ENCODE measurements at places on chromosomes 1 and 21. TPM values are rescaled to one million over a fixed set of nuclear protein-coding genes. Genes with fewer than 3 reads are reported as not detected.

IGSF9 gene
- 2.0 TPM for total RNA-seq

RGS13 gene
- total RNA-seq, result not detected

CACNA1S gene
- not detected for total RNA-seq

TENT5C gene
- total RNA-seq, result under 0.01 TPM

C1orf167 gene
- total RNA-seq, result not detected

LCE1F gene
- not detected for total RNA-seq

CYP4A11 gene
- total RNA-seq, result not detected

CAMK1G gene
- total RNA-seq, result not detected

ELAPOR1 gene
- 0.29 TPM for total RNA-seq

RAB7B gene
- not detected for total RNA-seq

ADORA1 gene
- total RNA-seq, result 12.3 TPM

FDPS gene
- total RNA-seq, result 580 TPM

SYT2 gene
- total RNA-seq, result not detected

GRCh38 chr1:26358411-26359384 is 4.8 kb upstream of the CRYBG2 start:
- no peak for DNase-seq

DNA sequence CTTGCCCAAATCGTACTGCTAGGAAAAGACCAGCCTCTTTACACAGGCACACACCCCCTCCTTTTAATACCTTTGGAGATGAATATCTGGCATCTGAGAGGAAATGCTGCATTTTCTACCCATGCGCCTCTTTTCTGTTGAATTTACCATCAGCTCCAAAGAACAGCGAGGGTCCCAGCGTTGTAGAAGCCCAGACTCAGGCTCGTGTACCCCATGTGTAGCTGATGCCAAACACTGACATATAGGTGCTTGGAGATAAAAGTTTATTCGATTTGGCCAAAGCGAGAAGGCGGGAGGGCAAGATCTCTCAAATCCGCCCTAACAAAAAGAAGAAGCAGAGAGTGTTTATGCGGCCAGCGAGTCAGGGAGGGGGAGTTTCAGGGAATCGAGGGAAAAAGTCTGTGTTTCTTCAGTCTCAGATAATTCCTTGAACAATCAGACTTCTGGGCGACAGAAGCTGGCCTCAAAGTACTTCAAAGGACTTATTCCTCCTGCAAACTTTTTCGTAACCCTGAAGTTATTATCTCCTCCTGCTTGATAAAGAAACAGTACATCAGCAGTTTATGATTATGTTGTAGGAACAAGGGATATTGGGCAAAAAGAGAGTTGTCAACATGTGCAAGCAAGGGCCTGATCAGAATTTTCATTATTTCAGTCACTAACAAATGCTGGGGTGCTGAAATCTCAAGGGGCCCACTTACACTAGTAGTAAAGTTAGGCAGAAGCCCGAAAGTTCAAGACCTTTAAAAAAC is 642 bp upstream of the CREG1 start:
- no peak for DNase-seq

DNA sequence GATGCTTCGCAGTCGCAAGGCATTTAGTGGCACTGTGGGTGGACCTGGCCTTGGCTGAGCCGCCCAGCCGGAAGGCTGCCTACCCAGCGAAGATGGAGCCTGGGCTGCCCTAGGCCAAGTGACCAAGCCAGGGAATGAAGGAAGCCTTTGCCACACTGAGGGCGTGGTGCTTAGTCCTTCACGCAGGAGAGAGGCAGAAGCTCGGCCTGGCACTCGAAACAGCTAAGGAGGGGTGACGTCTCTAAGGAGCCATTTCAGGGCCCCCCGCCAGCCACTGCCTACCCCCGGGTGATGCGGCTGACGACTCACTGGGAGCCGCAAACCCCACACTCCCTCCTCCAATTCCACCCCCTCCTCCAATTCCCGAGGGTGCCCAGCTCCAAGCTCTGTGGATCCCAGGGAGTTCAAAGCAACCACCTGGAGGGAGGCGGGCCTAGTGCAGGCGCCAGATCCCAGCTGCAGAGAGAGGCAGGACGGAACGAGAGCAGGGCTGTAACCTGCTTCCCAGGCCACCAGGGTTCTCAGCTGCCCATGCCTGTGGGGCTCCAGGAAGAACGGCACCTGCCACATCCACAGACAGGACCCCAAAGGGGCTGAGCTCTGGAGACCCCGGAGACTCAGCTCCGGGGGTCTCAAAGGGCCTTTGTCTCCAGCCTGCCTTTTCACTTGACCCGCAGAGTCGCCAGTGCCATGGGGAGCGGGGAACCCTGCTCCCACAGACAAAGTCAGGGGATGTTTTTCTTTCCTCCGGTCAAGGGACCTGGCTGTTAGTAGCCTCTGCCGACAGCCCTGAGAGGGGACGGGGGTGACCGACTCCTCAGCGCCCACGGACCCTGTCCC is 75.8 kb downstream of the ARHGEF16 start:
- no peak for DNase-seq

GRCh38 chr1:245001252-245001651 is 136.9 kb upstream of the HNRNPU start:
- no peak for DNase-seq

- DNase-seq, result no peak
Observed at GRCh38 chr1:159079525-159079924, 3.0 kb upstream of the AIM2 start.

GRCh38 chr1:150992626-150993025 is 10.5 kb downstream of the ANXA9 start:
- DNase-seq, result peak; percentile 71

GRCh38 chr21:44337941-44338895 is 972 bp downstream of the CFAP410 start:
- DNase-seq, result no peak

DNA sequence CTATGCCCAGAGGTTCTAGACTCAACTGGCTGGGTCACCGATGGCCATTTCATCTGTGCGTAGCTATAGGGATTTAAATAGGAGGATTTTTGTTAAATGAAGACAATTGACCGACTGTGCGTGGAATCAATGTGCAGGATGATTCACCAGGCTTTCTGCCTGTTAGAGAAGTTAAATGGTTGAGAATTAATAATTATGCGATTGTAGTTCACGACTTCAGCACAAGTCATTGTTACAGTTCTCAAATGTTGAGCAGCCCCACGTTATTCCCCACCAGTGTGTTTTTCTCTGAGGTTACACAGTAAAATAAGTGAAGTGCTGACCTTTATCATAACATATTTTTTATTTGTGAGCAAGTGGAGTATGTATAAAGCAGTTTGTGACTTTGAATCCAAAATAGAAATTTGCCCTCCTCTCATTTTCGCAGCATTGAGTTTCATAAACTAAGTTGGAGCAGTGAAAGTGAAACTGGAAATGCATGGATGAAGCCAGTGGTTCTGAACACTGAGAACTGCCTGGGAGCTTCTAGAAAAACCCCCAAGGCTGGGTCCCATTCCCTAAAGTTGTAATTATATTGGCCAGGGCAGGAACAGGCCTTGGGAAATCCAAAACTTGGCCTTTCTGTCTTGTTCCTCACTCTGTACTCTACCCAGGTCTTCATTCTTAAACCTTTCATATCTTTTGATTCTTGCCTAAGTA is 102.6 kb downstream of the GALNT2 start:
- no peak for DNase-seq

GRCh38 chr1:159880430-159880829 is 18.0 kb upstream of the VSIG8 start:
- no peak for DNase-seq

- DNase-seq, result no peak
Observed at GRCh38 chr1:15733218-15733725, 2.8 kb upstream of the SLC25A34 start.

DNA sequence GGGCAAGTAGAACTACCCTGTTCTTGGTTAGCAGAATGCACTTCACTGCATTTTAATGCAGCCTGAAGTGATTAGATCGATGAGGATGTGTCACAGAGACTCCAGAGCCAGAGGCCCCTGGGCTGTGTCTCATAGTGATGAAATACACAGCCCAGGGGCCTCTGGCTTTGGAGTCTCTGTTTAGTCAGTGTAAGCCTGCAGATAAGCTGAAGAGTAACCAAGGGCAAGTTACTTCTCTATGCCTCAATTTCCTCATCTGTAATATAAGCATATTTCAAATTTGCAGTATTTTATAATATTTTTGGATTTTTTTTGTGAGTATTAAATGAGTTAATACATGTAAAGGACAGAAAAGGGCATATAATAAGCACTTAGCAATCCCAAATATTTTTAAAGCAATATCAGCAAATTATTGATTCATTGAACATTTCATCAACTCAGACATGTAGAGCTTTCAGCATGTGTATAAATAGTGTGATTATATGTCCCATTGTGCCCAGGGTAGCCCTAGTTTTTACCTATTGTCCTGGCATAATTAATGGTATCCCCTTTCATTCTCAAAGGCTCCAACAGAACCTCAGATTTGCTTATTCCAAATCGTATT is 23.6 kb upstream of the APOBEC4 start:
- no peak for DNase-seq

- no peak for DNase-seq
Observed at GRCh38 chr1:228206582-228207351, 1.1 kb upstream of the OBSCN start.

DNA sequence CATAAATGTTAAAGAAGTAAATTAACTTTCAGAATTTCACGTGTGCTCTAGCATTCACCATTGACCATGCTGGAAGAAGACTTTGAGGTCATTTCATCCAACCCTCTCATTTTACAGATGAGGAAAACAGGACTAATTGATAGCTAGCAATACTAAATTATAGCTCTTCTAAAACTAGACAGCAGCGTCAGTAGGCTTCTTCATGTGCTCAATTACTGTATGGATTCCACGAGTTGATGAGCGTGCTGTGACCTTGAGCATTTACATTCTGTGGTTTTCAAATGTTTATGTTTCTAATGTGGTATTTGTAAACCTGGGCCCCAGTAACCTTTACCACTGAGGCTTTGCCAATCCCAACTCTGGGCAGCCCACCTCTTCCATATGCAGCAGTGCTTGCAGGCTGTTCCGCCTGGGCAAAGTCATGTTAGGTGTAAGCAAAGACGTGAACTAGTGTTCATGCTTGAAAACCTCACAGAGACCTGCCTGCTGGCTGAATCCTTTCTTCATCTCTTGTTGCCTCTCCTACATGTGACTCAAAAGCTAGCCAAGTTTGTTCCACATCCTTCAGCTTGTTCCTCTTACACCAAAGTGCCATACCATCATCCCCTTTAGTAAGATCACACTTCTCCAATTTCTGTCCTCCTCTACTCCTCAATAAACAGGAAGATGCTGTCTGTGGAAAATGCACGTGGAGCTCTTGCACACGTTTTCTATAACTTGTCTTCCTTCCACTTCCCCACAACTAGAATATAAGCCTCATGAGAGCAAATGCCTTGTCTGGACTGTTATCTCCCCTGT is 17.2 kb downstream of the KCNJ15 start:
- no peak for DNase-seq

DNA sequence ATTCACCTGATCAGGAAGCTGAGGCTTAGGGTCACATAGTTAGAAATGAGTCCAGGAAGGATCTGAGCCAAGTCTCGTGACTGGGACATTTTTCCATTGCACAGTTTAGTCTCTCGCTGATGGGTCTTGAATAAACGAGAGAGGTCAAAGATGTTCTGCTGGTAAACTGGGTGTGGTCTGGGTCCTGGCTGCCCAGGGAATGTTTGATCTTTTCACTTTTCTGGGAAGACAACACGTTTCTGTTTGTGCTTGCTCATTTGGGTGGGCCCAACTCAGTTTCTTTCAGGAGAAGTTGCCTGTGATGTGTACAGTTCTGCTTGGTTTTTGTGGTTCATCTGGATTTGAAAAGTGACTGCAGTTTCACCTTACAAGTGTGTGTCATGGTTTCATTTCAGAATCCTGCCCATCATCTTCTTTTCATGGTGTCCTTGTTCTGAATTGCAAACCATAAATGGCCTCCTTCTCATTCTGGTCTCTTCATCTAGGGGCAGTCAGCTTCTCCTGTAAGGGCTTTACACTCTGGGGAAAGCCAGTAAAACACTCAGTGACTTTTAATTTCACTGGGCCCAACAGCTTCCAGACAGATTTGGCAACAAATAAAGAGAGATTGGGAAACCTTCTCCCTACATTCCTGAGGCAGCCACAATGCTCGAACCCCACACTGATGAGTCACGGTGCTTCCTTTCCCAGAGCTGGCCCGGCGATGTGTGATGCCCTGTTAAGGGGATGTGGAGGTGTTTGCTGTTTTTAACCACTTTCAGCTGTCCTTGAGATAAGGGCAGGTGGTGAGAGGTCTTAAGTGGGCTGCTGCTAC is 7.2 kb upstream of the TACSTD2 start:
- DNase-seq, result peak; percentile 89

- no peak for DNase-seq
Observed at GRCh38 chr1:30095451-30096025, 627.8 kb downstream of the MATN1 start.

DNA sequence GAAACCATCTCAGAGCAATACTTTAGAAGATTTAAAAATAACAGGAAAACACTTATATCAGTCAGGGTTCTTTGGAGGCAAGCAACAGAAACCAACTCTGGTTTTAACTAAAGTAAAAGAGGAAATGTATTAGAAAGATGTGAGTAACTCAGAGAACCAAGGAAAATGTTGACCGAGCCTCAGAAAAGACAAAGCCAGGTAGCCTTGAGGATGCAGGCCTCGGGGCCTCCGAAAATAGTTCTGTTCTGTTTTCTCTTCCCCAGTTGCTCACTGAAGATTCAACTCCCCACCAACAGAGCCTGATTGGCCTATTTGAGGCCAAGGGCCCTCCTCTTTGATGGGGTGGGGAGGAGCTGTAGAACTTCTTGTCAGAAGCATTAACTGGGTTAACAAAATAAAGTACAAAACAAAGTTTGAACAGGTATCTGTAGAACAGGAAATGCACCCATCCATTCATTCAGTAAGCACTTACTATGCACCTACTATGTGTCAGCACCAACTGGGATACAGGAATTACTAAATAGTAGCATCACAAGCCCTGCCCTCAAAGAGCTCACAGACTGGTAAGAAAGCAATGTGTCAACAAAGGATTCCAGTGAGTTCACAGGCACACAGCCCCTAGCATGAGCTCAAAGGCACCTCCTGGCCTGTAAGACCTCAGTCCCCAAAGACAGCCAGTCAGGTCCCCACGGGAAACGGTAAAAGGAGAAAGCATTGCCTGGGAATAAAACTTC is 12.6 kb downstream of the SLAMF8 start:
- DNase-seq, result no peak

DNA sequence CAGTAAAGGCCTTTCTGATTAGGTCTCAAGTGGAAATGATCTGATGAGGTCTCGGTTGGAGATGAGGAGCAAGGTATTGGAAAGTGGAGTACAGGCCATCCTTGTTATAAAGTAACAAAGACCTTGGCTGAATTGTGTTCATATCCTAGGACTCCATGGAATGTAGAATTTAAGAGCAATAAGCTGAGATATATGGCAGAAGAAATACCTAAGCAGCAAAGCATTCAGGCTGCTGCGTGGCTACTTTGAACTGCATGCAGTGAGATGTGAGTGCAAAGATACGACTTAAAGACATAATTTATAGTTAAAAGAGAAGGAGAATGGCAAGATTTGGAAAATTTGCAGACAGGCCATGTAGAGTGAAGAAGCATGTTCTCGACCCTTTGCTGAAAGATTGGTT is 11.2 kb upstream of the XPR1 start:
- DNase-seq, result no peak

DNA sequence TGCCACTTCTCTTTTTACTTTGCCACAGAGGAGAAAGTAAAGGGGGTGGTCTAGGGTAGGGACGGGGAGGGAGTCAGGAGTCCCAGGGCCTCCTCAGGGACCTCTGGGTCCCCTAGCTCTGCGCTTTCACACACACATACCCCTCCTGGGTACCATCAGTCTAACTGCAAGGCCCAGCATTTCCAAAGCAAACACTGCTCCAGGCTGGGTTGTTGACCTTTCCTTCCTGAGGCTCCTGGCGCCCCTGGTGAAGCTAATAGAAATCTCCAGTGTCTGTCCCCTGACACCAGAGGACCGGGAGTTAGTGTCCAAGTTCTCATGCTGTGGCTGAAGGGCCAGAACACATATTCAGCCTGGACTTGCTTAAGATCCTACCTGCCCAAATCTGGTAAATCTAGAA is 3.9 kb downstream of the TMEM63A start:
- no peak for DNase-seq

Data from epithelial cell of proximal tubule (primary cell).